ENCODE measurements at places on chromosomes 4 and X. TPM values are rescaled to one million over a fixed set of nuclear protein-coding genes. Genes with fewer than 3 reads are reported as not detected.
A peak's percentile ranks its signal among the peaks of the same experiment; 100 is the strongest.

- DNase-seq: no peak
Measured at GRCh38 chr4:153729895-153730294, 29.9 kb downstream of the RNF175 start.

GRCh38 chrX:48761674-48762471 is at the start of gene GLOD5:
Gene GLOD5 (plus strand): TSS chrX:48761747. CDS start chrX:48761791, 44 bp downstream.
- no peak for DNase-seq

GRCh38 chr4:81447566-81448229 is 24.0 kb downstream of the RASGEF1B start:
- no peak for DNase-seq

Gene TCEAL9
- total RNA-seq: 9.1 TPM

GRCh38 chrX:11585174-11585573 is 80.5 kb downstream of the ARHGAP6 start:
- DNase-seq: no peak

Gene KIAA1210
- not detected for total RNA-seq

DNA sequence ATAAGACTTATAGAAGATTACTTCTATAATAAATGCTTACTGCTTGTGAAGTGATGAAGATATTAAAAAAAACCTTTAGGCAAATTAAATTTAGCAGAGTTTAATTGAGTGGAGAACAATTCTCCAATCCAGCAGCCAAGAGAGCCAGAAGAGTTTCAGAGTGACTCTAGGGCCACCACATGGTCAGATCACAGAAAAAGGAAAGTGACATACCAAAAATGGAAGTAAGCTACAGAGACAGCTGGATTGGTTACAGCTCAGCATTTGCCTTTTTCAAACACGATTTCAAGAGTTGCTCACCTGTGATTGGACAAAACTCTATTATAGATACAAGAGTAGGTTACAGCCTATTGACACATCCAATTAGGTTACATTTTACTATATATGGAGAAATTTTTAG is 79.0 kb upstream of the TRAM1L1 start:
- no peak for DNase-seq

DNA sequence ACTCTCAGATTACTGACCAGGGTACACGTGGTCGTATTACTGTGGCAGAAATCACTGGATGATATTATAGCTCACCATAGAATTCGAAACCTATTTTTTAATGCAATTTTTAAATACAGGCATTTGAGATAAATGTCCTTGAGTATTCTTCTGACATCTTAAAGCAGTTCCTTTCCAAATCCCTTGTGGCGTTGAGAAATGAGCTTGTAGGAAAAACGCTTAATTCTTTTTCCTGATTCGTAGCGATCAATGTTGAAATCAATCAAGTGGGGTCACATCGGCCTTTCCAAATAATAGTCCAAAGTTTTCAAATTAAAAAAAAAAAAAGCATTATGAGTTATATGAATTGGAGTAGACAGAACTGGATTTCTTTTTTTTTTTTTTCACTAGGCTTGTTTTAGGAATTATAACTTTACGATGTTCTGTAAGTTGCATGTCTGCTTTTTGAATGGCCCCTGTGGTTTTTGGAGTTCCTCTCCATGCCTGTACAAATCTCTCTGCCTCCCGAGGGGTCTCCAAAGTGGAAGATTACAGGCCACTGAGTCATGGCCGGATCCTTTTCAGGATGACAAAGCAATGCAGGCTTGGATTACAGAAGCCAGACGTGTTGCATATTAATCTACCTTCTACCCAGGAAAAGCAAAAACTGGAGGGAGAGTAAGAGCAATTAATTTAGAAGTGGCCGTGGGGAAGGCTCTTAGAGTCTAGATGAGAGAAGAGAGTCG is 226.1 kb downstream of the SHOX start:
- DNase-seq: no peak

DNA sequence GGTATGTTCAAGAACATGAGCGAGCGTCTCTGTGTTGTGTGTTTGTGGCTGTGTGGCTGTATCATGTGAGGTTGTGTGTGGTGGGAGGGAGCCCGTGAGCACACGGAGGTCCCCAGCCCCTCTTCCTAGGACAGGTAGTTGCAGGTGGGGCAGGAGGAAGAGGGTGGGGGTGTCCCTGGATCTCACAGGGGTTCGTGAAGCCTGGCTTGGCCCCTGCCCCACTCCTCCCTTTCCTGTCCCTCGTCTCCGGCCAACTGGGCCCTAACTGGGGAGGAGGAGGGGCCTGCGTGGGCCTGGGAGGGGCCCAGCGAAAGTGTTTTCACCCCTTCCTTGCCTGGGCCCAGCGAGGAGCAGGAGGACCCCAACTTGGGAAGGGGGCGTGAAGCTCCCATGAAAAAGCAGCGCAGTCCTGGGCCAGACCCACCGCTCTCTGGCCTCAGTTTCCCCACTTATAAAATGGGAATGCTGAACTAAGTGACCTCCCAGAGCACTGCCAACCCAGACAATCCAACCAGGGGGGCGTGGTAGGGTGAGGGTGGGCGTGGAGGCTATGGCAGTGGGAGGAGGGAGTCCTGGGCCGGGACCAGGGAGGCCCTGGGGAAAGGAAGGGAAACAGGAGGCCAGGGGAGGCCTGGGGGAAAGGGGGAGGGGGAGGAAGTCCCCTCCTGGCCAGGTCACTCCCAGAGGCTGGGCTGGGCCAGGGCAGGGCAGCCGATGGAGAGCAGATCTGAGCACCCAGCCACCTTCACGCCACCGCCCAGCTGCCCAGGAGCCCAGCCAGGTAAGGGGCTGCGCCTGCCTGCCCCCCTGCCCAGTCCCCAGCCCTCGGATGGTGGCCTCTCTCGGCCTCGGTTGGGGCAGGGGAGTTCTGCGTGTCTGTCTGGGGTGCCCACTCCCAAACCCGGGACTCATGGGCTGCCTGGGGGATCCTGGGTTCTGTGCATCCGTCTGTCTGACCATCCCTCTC is at the start of gene AVPR2:
Gene AVPR2 (plus strand): TSS at position 683 of the 967 bp plus-strand sequence. CDS start 473 bp downstream, outside the sequence.
- DNase-seq: no peak

DNA sequence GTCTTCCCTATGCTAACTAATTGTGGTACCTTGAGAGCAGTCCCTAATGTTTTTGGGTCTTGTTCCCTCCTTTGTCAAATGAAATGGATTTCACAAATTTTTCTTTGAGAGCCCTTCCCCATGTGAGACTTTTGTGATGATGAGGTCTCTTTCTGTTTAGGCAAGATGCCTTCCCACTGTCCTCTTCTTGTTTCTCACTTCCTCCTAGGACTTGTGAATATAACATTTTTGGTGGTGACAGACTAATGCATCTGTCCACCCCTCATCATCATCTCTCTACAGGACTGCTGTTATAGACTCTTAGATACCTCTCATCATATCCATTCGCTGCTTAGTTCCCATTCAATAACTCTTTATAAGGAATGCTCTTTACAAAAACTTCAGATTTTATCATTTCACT is 8.7 kb upstream of the ANK2 start:
- no peak for DNase-seq

DNA sequence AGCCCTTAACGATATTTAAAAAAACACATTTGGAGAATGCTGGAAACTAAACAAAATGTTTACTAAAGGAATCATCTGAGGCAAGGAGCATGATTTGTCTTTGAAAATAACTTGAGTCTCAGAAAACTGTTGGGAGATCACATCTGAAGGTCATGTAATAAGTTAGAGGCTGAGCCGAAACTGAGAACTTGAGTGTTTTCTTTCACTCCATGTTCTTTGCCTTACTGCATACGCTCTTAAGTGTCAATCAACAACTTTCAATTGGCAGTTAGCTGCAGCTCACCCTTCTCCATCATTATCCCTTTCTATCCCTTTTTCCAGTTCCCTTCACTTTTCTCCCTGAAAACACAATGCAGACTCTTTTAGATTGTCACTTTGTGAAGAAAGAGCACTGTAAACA is 216.2 kb downstream of the ADGRA3 start:
- no peak for DNase-seq

GRCh38 chrX:106950381-106950780 is 30.2 kb downstream of the CLDN2 start:
- DNase-seq: no peak

DNA sequence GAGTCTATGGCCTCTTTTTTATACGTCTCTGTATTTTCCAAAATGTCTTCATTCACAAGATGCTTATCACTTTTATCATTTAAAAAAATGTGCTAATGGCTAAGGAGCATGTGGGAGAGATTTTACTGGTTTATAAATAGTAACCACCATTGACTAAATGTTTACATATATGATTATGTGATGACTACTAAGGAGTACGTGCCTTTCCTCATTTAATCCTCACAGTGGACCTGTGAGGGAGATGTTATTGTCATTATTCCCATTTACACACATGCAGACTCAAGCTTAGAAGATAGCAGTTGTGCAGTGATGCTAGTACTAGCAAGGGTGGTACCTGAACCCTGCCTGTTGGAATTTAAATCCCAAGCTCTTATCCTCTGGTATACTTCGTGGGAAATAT is 2.4 kb downstream of the SRD5A3 start:
- DNase-seq: no peak

Gene HOPX
- 9.8 TPM for total RNA-seq

GRCh38 chr4:119103263-119103662 is 32.4 kb upstream of the MYOZ2 start:
- peak; percentile 58 for DNase-seq

Gene ATP1B4
- total RNA-seq: 7.1 TPM

- DNase-seq: no peak
Measured at GRCh38 chr4:83207497-83208101, 77.0 kb downstream of the COQ2 start.

DNA sequence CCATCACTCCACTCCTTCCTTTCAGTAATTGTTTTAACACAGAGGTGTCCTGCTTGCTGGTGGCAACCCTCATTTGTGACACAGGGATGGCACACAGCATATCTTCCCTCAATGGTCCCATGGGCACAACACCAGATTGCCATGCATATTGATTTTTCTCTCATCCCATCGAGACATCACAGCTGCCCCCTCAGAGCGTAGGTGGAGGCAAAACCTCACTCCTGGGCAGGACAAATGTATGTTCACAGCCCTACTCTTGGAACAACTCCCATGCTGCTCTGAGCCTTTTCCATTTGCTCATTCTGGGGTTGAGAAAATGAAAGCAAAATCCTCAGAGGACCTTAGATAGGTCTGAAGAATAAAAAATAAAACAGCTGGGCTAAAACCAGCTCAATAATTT is 172.2 kb downstream of the GABRB1 start:
- DNase-seq: no peak

GRCh38 chrX:8043121-8043520 is 115.9 kb upstream of the PNPLA4 start:
- no peak for DNase-seq

DNA sequence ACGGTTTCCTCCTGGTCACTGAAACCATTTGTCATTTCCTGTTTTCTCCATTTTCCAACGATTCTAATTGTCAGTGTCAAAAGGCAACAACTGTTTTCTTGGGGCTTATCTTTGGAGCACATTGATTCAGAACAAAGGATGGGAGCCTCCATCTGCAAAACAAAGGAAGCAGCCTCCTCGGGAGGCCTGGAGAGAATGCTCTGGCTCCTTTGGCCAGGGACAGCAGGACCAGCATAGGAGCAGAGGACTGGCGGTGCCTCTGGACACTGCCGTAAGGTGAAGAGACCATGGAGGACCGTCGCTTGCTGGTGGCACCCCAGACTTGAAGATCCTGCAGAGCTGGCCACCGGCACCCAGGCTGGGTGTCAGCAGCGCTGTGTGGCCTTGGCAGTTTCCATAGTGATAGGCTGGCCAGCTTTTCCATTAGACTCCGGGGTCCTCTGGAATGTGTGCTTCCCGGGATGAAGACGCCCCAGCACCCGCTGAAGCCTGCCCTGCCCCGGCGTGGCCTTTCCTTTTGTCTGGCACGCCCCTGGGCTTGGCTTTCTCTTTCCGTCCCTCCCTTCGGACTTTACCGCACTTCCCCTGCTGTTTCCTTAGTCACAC is 61.1 kb upstream of the MTM1 start:
- DNase-seq: no peak

- DNase-seq: no peak
Measured at GRCh38 chrX:25300994-25301393, 285.2 kb upstream of the ARX start.

DNA sequence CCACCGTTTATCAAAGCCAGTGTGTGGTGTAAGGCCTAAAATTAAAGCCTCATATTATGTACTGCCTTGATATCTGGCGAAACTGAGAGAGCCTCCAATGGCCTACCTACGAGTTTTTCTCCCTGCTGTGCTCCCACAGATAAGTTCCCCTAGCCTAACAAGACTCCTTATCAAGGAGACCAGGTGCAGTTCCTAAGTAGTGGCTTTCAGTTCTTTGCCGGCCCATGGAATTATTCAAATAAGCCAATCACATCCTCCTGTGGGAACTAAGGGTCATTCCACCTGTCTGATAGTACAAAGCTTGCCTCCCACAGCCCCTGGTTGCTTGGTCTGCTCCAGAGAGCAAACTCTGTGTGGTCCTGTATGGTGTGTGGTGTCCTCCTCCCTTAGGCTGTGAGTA is 99.8 kb upstream of the TEX13C start:
- no peak for DNase-seq

Gene CMC4
- 6.2 TPM for total RNA-seq

GRCh38 chr4:31065086-31065485 is 344.9 kb downstream of the PCDH7 start:
- no peak for DNase-seq

- no peak for DNase-seq
Measured at GRCh38 chrX:84735025-84735424, 232.8 kb upstream of the HDX start.

GRCh38 chr4:13092702-13093101 is 391.4 kb downstream of the RAB28 start:
- DNase-seq: no peak

DNA sequence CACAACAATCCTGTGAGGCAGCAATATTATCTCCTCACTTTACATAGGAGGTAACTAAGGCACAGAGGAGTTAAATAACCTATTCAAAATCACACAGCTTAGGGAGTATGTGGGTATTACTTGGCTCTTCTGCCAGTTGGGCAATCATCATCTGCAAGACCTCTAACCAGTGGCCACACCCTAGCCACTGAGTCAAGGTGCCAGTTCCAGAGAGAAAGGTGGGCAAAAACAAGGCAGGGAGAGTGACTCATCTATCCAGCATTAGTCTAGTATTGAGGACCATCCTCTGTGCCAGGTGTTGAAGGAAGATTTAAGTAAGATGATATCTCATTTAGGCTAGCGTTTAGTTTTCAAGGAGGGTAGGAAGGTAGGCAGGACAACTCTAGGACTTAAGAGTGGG is 113.9 kb upstream of the EOLA2 start:
- no peak for DNase-seq

DNA sequence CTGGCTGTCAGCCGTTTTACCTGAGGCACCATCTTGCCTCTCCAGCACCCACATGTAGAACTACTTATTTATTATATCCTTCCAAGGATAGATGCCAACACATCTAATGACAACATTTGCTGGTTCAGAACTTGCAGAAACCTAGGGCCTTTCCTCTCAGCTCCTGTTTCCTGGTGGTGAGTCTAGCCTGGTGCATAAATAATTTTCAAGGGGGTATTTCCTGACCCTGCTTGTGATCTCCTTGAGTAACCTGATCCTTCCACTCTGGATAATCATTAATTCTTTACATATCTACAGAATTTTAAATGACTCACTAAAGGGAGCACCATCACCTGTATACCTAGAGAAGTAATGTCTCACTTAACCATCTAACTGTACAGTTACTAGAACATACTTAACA is 153.4 kb downstream of the PPARGC1A start:
- no peak for DNase-seq

Measured in psoas muscle (tissue), 8 donors.